Fibroblast of lung (primary cell): ENCODE measurements at places on chromosomes 4 and X. TPM values are rescaled to one million over a fixed set of nuclear protein-coding genes. Genes with fewer than 3 reads are reported as not detected.

PDCL2 gene
- not detected in 2 replicates for total RNA-seq

SHROOM3 gene
- 11.0 and 23.9 TPM in 2 replicates for total RNA-seq

DNA sequence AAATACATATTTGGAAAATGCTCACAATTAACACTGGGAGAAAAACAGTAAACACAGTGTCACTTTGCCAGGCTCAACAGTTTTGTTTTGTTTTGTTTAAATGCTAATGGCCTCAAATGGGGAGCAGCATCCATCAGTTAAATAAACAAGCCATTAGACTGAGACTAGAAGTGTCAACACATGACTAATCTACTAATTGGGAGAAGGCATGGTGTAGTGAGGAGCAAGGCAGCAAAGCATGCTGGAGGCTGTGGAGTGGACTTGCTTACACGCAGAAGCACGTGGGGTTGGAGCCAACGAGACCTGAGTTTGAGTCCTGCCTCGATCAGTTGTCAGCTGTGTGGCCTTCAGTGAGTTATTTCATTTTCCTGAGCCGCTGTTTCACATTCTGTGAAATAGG lies 29.0 kb downstream of the UTP14A start:
- DNase-seq: no peak

- DNase-seq: no peak
Observed at GRCh38 chr4:4339504-4340085, 47.3 kb upstream of the NSG1 start.

- no peak for DNase-seq
Observed at GRCh38 chr4:85399270-85399669, 75.7 kb upstream of the ARHGAP24 start.

GRCh38 chrX:132426695-132427281 lies 62.0 kb downstream of the MBNL3 start:
- DNase-seq: peak; percentile 85

GRCh38 chr4:89299153-89299791 lies 8.3 kb downstream of the GPRIN3 start:
- DNase-seq: no peak
